T-helper 22 cell (primary cell): ENCODE measurements at places on chromosomes 13 and 19.

GRCh38 chr19:40277356-40278059, 7.6 kb downstream of the AKT2 start:
- no peak for DNase-seq

GRCh38 chr13:26784704-26785639, 24.4 kb upstream of the GPR12 start:
- DNase-seq: no peak

DNA sequence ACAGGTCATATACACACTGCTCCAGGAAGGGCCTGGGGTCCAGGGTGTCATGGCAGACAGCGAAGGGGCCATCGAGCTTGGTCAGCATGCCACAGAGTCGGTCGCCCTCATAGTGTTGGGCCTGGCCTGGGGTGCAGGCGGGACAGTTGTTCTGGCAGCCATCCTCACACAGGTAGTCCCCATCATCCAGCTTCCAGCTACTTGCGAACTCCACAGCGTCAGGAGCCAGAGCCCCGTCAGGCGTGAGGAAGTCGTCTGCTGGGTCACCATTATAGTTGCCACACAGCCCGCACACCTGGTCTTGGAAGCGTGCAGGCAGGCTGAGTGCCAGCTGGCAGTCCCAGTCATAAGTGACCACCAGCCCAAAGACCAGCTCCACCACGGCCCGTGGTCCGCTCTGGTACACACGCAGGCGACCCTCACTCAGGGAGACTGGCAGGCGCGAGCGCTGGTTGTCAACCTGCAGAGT, 16.2 kb downstream of the FCGBP start:
- no peak for DNase-seq

DNA sequence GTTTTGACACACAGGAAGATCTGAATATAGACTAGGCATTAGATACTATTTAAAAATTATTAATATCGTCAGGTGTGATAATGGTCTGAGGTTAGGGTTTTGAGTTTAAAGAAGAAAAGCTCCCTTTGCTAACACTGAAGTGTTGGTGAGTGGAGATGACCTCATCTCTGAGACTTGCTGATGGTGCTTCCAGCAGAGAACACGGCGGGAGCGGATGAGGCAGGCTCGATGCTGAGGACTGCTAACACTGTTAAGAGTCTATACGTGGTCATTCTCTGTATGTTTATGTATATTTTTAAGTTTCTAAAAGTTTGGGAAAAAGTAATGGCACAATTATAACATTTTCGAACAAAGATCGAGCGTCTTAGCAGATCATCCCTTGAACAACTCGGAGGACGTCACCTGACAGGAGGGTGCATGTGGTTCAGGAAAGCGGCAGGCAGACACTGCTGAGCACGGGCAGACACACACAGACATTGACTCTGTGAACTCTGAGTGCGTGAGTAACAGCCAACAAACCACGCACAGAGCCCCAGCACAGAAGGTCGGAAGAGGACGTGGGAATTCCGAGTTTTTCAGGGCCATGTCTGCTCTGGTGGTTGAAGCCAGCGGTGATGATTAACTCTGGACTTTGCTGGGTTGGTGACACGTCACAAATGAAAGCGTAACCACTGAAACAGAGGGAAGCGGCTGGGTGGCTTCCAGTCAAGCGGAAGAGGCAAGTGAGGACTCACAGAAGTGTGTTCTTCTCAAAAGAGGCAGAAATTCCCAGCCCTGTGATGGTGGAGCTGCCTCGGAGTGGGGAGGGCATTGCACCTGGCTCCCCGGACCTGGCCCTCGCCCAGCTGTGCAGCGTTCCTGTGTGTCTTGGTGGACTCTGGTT, 91.9 kb upstream of the TEX29 start:
- DNase-seq: no peak

- no peak for DNase-seq
Measured at GRCh38 chr19:27776524-27776923, 1436.4 kb downstream of the UQCRFS1 start.

- DNase-seq: no peak
Measured at GRCh38 chr13:45113233-45114224, 6.8 kb upstream of the GTF2F2 start.

- no peak for DNase-seq
Measured at GRCh38 chr19:30471441-30471840, 99.3 kb downstream of the ZNF536 start.

GRCh38 chr19:41734585-41734984, 20.7 kb upstream of the CEACAM6 start:
- no peak for DNase-seq

- DNase-seq: no peak
Measured at GRCh38 chr13:92460479-92460878, 766.1 kb upstream of the GPC6 start.

- DNase-seq: no peak
Measured at GRCh38 chr13:20127562-20128458, 33.0 kb downstream of the GJA3 start.

DNA sequence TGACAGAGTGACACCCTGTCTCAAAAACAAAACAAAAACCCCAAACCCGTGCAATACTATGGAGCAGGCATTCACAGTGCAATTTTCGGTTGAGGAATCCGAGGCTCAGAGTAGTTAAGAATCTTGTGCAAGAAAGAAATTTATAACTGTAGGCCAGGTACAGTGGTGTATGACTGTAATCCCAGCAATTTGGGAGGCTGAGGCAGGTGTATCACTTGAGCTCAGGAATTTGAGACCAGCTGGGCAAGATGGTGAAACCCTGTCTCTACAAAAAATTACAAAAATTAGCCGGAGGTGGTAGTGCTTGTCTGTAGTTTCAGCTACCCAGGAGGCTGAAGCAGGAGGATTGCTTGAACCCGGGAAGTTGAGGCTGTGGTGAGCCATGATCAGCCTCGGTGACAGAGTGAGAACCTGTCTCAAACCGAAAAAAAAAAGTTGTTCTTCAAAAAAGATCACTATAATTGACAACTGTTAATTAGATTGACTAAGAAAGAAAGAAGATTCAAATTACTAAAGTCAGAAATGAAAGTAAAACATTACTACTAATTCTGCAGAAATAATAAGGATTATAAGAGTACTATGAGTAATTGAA, 12.9 kb downstream of the CEACAM1 start:
- no peak for DNase-seq

- DNase-seq: no peak
Measured at GRCh38 chr13:33228648-33229445, 56.7 kb downstream of the STARD13 start.

GRCh38 chr19:53826876-53827275, 2.8 kb upstream of the NLRP12 start:
- DNase-seq: no peak

- DNase-seq: no peak
Measured at GRCh38 chr19:32373585-32374295, 28.3 kb downstream of the ZNF507 start.

- DNase-seq: no peak
Measured at GRCh38 chr19:44512326-44513298, 12.3 kb upstream of the ZNF180 start.

DNA sequence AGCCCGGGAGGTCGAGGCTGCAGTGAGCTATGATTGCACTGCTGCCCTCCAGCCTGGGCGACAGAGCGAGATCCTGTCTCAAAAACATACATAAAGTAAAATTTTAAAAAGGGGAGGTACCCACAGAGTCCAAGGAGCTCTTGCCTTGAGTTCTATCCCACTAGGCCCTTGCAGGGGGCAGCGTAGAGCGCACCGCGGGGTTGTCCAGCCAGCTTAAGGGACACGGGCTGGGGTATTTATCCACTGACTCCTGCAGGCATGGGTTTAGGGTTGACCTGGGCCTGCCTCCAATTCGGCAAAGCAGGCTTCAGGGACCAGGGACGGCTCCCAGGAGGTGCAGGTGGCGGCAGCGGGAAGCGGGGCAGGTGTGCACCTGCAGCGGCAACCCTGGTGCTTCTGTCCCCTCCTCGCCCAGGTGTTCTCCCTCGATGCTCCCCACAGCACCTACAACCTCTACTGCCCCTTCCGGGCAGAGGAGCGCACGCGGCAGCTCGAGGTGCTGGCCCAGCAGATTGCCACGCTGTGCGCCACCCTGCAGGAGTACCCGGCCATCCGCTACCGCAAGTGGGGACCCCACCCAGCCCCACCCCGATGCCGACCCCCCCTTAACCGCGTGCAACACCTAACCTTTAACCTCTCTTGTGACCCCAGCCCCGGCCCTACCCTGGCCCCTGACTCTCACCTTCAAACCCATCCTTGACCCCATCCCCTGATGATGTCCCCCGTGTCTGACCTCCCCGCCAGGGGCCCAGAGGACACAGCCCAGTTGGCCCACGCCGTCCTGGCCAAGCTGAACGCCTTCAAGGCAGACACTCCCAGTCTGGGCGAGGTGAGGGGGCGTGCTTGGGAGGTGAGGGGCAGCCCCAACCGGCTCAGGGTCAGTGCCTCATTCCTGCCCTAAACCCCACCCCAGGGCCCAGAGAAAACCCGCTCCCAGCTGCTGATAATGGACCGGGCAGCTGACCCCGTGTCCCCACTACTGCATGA, 4.7 kb downstream of the STXBP2 start:
- DNase-seq: no peak

- DNase-seq: no peak
Measured at GRCh38 chr19:16601378-16602052, 26.5 kb downstream of the MED26 start.

GRCh38 chr13:89307278-89307677, 1636.1 kb downstream of the SLITRK5 start:
- no peak for DNase-seq

- no peak for DNase-seq
Measured at GRCh38 chr13:51731759-51732158, 72.2 kb downstream of the DHRS12 start.

- DNase-seq: peak; percentile 31
Measured at GRCh38 chr19:19053508-19054314, 10.1 kb upstream of the SLC25A42 start.

DNA sequence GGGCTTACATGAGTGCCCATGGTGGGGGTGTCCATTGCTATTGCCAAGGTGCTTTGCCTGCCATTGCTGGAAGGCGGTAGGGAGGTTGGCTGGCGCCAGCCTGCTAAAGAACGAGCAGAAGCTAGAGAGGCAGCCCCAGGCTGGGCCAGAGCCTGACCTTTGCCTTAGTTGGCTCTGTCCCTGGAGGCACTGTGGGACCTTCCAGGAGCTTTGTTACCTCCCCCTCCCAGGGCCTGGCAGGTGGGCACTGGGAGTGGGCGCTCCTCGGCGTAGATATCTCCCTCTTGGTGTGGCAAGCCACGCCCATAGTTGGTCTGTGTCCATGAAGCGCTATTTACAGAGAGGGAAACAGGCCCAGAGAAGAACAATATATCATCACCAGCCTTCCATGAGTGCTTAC, 2.3 kb upstream of the SLC25A42 start:
- no peak for DNase-seq

- DNase-seq: peak; percentile 7
Measured at GRCh38 chr19:15812060-15812722, 3.3 kb downstream of the OR10H1 start.

GRCh38 chr13:112838842-112839117, 130.2 kb upstream of the MCF2L start:
- no peak for DNase-seq

- no peak for DNase-seq
Measured at GRCh38 chr13:79936368-79937136, 404.4 kb downstream of the SPRY2 start.

DNA sequence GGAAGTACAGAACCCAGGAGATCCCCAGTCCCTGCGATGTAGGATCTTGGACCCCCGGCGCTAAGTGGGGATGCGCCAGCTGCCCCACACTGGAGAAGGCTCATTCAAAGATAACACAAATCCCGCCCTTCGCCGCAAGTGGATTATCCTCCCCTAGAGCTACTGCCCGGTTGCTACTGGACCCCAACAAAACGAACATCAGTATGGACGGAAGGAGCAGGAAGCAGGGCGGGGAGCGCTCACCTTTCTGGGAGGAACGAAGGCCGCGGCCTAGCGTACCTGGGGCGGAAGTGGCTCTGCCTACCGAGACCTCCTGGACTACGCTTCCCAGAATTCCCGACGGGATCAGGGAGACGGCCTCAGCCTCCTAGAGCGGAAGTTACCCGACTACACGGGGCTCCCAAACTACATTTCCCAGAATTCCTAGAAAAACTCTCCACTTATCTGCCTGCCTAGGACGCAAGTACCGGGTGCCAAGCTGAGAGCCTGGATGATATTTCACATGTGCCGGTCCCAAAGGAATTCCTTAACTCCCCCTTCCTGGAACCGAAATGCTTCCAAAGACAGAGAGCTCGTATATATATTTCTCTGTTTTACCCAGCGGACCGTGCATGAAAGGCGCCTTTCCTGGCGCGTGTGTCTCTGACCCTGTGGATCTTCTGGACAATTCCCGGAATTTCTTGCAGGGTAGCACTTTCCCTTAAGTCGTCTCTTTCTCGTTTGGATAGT, at the start of gene ZNF112:
Gene ZNF112 (minus strand): TSS at position 298 of the 729 bp plus-strand sequence. CDS start 16,141 bp downstream, outside the sequence.
- no peak for DNase-seq

DNA sequence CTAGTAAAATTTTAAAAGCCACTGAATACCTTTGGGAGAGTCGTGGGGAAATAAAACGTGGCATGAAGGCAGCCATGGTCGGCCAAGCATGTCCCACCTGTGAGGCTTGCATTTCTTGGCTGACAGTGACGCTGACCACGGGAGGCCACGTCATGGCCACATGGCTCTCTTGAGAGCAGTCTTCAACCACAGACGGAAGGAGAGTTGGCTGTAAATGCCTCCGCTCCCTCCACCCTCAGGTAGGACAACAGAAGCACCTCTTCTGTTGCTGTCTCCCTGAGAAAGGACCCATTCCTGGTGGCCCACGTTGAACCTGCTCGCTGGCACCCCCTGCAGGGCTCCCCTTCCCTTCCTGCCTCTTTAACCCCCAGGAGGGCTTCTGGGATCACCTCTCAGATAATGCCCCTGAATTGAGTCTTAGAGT, 10.6 kb upstream of the LRRC25 start:
- DNase-seq: no peak

GRCh38 chr13:55345224-55345623, 1795.5 kb upstream of the PRR20A start:
- no peak for DNase-seq

GRCh38 chr13:27038323-27038722, 133.3 kb downstream of the USP12 start:
- DNase-seq: no peak

GRCh38 chr19:8079988-8080387, 27.4 kb downstream of the CCL25 start:
- no peak for DNase-seq

DNA sequence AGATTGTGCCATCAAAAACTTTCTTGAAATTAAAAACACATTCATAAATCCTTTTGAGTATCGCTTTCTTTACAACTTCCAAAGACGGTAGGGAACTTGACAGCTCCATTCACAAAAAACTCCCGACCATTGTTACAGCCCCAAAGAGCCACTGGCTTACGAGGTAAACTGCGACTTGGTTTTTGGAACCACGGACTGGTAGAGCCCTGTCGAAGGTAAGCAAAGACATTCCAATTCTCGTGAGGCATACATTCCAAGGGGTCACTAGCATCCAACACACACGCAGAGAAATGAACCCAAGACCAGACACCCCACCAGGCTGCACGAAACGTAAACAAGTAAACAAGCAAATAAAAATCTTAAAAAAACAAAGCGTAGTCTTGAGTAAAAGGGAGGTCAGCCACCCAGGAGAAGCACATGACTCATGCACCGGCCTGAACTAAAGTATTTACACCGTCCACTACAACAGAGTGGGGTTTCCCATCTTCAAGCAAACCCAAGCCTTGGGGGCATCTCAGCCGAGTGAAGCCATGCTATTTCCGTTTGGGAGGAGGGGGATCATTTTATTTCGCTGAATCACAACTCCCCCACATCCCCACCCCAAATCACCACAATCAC, 1.4 kb downstream of the BRD4 start:
- no peak for DNase-seq

GRCh38 chr19:3356805-3357204, 9.6 kb upstream of the NFIC start:
- no peak for DNase-seq
